GM12864 (cell line): ENCODE measurements at places on chromosomes 7 and 10.

- no peak for DNase-seq
These were observed 52.0 kb upstream of the GNA12 start for GRCh38 chr7:2896131-2896530.

- no peak for DNase-seq
These were observed 229.3 kb upstream of the PRSS58 start for GRCh38 chr7:142487124-142487523.

DNA sequence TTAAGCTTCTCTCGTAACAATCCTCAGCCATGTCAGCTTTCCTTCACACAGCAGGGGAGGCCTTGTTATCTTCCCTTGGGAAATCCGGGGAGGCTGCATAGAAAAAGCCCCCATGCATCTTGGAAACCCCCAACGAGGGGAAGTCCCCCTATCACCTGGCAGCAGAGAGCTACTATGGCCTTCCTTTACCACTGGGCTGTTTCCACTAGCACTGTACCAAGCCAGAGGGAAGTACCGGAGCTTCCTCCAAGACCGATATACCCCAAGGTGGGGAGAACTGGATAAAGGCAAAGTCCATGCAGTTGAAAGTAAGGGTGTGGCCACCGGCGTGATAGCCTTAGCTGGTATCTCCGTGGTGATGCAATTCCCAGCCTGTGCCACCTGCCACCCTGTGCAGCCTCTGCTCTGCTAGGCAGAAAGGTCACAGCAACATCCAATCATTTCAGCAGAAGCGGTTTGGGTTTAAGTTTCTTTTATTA is 4.4 kb upstream of the CLIP2 start:
- DNase-seq: no peak

DNA sequence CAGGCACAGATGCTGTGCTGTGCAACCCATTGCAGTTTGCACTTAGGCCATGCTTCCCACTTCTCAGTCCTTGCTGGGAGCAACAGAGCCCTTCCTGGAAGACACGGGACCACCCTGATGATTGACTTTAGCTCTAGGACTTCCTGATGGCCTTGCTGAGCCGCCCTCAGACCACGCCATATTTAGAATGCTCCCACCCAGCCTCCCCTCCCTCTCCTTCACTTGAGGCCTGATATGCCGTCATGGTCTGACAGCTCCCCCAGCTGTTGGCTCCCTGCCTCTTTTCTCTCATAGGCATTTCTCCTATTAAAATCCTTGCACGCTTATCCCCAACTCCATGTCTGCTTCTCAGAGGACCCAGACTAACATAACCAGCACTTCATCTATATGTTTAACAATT is 29.4 kb upstream of the GATAD1 start:
- no peak for DNase-seq

DNA sequence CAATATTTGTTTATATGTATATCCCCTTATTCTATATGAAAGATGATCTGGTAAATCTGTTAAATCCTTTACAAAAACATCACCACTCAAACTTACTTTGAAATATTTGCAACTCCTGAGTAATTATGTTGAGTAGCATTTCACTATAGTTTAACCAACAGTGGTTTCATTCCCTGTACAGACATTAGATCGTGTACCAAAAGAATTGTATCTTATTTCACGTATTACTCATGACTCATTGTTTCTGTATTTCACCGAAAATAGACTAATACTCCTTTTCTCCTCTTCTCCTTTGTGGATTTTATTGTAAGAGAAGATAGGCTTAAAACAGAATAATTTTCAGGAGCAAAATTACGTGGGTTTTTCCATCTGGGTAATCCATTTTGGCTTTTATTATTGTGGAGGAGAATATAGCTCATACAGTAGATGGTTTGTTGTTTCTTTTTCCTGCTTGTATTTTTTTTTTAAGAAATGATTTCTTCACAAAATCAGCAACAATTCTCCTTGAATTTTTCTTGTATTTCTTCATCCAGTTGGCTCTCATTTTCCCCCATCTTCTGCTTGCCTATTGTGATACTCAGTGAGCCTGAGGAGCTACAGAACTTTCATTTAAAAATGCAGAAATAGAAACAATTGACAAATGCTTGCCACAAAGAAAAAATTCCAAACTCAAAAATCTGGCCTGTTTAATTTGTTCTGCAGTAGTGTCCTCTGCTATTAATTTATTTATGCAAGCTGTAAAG is 90.6 kb upstream of the OIT3 start:
- DNase-seq: no peak

- no peak for DNase-seq
These were observed 435.8 kb downstream of the MDFIC start for GRCh38 chr7:115357703-115357999.

DNA sequence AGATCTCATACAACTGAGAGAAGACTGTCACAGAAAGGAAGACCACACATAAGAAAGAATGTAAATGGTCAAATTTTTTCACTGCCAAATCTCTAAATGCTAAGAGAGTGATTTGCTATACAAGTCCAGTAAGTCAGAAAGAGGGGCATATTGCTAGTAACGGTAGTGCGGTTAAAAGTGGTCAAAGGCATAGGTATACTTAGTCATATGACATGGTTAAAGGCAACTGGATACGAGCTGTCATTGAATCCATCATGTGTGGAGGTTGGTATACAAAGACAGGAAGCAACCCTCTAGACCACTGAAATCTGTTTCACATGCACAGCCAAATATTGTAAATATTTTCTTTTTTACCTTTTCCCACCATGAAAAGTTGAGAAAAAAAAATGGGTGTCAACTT is 4.8 kb downstream of the INHBA start:
- DNase-seq: no peak

GRCh38 chr10:7408291-7409044 is 2.4 kb downstream of the SFMBT2 start:
- DNase-seq: no peak

- no peak for DNase-seq
These were observed 130.6 kb downstream of the SPAG6 start for GRCh38 chr10:22475651-22476600.

GRCh38 chr10:17431871-17432311 is 22.5 kb downstream of the ST8SIA6 start:
- DNase-seq: no peak

DNA sequence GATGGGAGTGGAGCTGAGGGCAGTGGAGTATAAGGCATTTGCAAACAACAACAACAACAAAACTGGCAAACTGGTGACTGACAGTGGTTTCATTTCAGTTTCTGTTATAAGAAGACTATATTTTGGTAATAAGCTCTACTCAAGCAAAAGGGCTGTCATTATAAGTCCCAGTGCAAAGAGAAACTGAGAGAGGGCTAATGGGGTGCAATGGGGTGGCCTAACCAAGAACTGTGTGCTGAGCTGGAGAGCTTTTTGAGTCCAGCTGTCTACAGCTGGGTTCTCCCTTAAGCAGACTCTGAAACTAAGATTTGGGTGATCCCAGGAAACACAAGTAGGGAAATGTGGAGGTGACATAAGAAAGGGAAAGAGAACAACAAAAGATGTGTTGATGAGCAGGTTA is 439.3 kb downstream of the ADRA2A start:
- DNase-seq: no peak

- DNase-seq: no peak
These were observed 236.0 kb downstream of the GLRX3 start for GRCh38 chr10:130372222-130372621.

DNA sequence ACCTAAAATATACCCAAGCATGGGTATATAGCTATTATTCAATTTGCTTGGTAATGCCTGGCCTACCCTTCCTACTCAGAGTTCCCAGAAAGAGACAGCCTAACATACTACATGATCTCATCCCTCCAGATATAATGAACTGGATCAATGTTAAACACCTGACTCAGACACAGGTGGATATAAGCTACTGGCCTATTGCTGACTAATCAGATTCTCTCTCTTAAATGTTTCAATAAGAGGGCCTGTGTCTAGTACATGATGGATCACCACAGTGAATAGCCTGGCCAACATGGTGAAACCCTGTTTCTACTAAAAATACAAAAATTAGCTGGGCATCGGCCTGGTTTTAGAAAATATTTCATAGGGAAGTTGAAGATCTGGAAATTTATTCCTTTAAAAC is 54.1 kb downstream of the COPG2 start:
- DNase-seq: no peak

DNA sequence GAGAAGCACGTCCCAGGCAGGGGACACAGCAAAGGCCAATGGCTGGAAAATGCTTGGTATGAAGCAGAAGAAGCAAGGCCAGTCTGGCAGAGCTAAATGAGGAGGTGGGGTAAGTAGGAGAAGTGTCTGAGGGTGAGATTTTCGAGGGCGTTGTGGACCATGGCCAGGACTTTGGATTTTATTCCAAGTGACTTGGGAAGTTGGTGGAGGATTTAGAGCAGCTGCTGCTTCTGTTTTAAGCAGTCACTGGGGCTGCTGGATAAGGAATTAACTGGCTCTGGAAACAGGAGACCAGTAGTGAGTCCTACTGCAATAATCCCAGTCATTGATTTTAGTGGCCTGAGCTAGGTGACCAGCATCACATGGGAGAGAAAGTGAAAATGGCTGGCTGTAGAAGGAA is 67.6 kb upstream of the GSDME start:
- no peak for DNase-seq

- DNase-seq: no peak
These were observed 400.3 kb upstream of the ADARB2 start for GRCh38 chr10:2137549-2138174.

DNA sequence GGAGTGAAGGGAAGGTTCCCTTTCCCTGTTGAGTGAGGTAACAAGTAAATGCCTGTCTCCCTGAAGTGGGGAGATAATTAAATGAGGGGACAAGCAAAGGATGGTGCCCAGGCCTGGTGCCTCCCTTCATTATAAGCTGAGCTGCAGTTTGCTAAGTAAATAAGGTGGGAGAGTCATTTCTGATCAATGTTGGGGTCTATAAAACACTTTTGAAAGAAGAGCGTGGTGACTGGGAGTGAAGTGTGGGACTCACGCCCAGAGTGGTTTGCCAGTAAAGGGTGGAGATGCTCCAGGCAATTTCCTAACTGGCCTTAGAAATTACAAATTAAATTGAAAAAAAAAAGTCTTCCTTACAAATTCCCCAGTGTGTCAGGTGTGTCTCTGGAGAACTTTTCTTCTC is 9.6 kb upstream of the GPR15LG start:
- DNase-seq: no peak

DNA sequence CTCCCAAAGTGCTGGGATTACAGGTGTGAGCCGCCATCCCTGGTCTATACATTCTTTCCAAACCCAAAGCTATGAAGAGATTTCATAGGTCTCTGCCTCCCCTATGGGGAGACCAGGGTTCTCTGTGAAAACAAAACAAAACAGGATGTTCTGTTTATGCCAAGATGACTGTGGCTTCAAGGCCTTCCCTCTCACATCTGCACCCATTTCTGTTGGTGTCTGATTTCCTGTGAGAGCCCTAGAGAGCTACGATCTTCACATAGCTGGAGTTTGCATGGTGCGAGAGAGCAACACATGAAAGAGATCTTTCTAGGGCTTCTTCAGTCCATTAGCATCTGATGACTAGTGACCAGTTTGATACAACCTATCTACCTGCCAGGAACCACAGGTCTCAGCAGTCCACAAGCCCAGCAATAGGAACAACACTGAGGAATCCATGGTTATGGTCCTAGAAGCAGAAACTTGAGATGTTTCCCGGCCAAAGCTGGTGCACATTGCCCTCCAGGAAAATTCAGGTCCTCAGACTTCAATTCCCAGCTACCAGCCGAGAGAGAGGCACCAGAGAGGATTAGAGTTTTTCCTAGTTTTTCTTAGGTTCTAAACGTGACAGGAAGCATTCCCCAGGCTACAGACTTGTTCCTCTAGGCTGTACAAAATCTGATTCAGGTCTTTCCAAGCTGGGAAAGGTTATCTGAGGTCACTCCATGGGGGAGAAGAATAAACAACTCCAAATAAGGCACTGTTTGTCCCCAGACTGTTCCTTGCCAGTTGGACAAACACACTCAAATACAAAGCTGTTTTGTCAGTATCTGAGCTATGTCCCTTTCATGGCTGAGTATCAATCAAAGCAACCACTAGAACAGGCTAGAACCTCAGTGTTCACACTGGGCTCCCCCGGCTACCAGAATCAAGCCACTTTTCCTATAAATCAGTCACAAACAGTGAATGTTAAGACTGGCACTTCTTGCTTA is 259.7 kb downstream of the CALN1 start:
- no peak for DNase-seq

- no peak for DNase-seq
These were observed 122.9 kb upstream of the GLI3 start for GRCh38 chr7:42359946-42360345.

DNA sequence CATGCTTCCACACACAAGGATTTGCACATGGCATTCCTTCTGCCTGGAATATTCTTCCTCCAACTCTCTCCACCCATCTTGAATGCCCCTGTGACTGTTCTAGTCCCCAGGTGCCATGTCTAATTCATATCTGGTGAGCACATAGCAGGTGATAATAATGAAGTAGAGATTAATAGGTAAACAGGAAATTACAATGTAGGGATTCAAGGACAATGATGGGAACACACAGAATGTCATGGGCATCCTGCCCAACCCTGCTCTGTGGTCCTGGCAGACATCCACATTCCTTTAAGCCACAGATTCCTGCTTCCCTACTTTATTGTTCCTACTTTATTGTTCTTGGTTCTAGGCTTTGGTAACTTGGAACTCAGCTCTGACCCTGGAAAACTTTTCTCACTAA is 115.8 kb downstream of the THSD7A start:
- no peak for DNase-seq

DNA sequence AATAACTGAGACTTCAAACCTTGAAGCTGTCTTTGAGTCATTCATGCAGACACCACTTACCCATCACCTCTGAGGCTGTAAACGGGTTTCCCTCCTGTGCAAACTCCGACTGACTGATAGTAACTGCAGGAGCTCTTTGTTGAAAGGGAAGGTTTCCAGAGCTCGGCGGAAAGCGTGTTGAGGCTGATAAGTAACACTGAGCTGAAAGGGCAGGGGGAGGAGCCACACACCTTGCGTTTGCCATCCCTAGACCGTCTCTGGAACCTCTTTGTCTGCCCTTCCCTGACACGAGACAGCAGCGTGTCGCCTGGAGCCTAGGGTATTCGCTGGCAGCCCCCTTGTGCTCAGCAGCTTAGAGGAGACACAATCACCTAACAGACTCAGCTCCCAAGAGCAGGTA is 134.0 kb downstream of the PAXIP1 start:
- DNase-seq: no peak

- no peak for DNase-seq
These were observed 1.9 kb downstream of the HIPK2 start for GRCh38 chr7:139775829-139776266.

DNA sequence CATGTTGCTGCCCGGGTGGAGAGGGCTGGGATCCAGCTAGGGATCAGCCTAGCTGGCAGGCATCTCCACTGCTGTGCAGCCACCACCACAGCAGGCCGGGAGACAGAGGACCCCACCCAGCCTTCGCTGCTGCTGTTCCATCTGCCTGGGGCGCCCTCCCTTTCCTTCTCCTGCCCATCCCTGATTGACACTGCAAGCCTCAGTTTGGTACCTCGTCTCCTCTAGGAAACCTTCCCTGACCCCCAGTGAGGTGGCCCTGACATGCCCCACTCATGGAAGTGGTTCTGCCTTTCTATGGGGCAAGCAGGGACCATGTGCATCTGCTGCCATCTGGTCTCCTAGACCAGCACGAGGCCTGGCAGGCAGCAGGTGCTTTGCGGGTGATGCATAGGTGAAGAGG is 30.4 kb upstream of the DPYSL4 start:
- DNase-seq: no peak

- DNase-seq: no peak
These were observed 136.8 kb downstream of the DGKB start for GRCh38 chr7:14765731-14766130.

- no peak for DNase-seq
These were observed 340.0 kb downstream of the ELMO1 start for GRCh38 chr7:37108615-37109014.

- no peak for DNase-seq
These were observed 25.9 kb downstream of the PFKFB3 start for GRCh38 chr10:6228647-6229046.
